Amygdala (tissue), 56 donors: ENCODE measurements at places on chromosomes 3 and 15.

- no peak for DNase-seq
These were observed 487.6 kb upstream of the IL12A start for GRCh38 chr3:159501029-159501428.

DNA sequence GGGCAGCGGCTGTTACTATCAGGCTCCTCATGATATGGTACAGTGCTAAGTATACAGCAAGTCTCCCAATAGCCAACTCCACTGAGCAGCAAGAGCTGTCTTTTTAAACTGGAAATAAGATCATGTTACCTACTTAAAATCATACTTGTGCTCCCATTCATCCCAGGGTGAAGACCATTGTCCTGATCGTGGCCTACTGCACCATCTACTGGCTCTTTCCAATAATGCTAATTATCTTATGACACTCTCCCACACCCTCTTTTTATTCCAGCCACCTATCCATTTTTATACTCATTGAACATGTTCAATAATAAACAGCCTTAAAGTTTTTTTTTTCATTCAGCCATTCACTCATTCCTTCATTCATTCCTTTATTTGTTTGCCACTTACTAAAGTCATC is 117.7 kb downstream of the GBE1 start:
- no peak for DNase-seq

DNA sequence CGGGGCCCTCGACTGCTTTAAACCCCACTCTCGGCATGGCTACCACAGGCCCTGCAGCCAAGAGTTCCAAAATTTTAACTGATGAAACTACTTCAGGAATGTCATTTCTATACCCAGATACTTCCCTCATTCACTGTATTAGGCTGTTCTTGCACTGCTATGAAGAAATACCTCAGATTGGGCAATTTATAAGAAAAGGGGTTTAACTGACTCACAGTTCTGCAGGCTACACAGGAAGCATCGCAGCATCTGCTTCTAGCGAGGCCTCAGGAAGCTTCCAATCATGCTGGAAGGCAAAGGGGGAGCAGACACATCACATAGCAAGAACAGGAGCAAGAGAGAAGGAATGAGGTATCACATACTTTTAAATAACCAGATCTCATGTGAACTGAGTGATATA is 21.6 kb upstream of the ALCAM start:
- no peak for DNase-seq

DNA sequence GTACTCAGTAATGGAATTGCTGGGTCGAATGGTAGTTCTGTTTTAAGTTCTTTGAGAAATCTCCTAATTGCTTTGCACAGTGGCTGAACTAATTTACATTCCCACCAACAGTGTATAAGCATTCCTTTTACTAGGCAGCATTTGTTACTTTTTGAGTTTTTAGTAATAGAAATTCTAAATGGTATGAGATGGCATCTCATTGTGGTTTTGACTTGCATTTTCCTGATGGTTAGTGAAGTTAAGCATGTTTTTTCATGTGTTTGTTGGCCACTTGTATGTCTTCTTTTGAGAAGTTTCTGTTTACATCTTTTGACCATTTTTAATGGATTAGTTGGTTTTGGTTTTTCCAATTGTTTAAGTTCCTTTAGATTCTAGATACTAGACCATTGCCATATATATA is 28.4 kb downstream of the TP63 start:
- no peak for DNase-seq

GRCh38 chr3:10845001-10845761 is 29.2 kb downstream of the SLC6A11 start:
- DNase-seq, result no peak

GRCh38 chr3:117692416-117692995 is 982.9 kb downstream of the TUSC7 start:
- DNase-seq, result no peak
